ENCODE measurements at places on chromosomes 7 and 10.

- DNase-seq = no peak
These were observed 115.5 kb upstream of the CREB5 start for GRCh38 chr7:28296571-28297483.

DNA sequence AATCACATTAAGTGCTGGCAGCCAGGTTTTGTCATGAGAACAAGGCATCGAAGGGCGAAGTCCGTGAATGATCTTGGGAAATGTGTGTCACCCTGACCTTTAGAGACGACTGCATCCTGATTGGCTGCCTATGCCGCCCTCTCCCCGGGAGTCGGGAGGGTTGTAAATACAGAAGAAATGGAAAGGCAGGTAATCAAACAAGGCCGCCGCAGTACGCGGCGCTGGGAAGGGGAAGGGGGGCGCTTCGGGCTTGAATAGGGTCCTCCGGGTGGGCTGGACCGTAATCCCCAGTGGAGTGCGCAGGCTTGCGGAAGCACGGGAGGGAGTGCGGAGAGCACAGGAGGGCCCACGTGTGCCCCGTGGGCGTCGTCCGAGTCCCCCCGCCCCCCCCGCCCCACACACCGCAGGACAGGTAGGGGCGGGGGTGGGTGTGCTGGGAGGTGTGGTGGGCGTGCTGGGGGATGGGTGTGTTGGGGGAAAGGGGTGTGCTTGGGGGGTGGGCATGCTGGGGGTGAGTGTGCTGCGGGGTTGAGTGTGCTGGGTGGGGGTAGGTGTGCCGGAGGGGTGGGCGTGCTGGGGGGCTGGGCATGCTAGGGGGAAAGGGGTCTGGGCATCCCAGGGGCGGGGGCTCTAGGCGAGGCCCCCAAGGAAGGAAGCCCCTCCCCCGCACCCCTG, 169.4 kb downstream of the ARHGAP12 start:
- DNase-seq = peak; percentile 40

DNA sequence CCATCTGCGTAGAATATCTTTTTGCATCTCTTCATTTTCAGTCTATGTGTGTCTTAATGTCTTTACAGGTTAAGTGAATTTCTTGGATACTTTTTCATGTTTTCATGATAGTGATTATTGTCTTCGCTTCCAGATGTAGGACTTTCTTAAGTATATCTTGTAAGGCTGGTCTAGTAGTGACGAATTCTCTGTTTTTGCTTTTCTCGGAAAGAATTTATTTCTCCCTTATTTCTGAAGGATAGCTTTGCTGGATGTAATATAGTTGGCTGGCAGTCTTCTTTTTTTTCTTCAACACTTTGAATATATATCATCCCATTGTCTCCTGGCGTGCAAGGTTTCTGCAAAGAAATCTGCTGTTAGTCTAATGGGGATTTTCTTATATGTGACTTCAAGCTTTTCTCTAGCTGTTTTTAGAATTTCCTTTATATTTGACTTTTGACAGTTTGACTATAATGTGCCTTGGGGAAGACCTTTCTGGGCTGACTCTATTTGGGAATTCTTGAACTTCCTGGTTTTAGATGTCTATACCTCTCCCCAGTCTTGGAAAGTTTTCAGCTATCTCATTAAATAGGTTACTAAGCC, 14.3 kb downstream of the GTPBP4 start:
- DNase-seq = no peak

GRCh38 chr10:132616996-132617736, 79.6 kb downstream of the INPP5A start:
- DNase-seq = no peak

DNA sequence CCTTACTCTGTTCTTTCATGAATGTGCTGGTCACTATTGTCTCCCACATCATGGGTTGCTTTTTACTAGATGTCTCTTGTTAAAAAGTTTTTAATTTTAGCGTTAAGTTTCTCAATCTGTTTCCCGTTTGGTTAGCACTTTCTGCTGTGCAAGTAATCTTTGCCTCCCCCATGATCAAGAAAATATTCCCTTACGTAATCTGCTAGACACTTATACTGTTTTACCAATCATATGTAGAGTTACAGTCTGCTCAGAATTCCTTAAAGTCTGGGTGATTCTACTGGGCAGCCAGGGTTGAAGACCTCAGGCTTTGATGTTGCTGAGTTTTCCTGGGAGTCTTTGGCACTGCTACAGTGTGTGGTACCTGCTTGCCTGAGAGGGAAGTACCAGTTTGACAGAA, 38.2 kb upstream of the RPA3 start:
- no peak for DNase-seq

GRCh38 chr7:149489391-149490024, 8.1 kb downstream of the ZNF746 start:
- no peak for DNase-seq
